Activated CD4-positive, CD25-positive, alpha-beta regulatory T cell (primary cell): ENCODE measurements at places on chromosomes 1 and 21.

GRCh38 chr1:45328680-45329079, 2.0 kb downstream of the HPDL start:
- DNase-seq = no peak

- DNase-seq = no peak
These were observed 140.7 kb upstream of the AJAP1 start for GRCh38 chr1:4513685-4514084.

DNA sequence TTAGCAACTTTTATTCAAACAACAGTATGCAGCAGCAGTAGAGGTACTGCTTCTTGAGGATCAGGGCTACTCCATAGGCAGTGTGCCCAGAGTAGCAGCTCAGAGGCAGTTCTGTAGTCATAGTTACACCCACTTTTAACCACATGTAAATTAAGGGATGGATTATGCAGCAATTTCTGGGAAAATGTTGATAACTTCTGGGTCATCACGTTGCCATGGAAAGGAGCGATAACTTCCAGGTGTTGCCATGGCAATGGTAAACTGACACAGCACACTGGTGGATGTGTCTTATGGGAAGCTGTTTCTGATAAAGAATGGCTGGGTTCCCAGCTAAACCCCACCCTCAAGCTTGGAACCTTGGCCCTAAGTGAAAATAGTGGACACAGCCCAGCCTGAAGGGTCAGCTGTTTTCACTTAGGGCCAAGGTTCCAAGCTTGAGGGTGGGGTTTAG, 29.0 kb upstream of the PLA2G2A start:
- DNase-seq = no peak

GRCh38 chr1:169538998-169539871, 47.0 kb downstream of the F5 start:
- DNase-seq = no peak

- no peak for DNase-seq
These were observed 68.7 kb downstream of the TRIM11 start for GRCh38 chr1:228337711-228338520.

GRCh38 chr1:223712850-223713474, 623 bp downstream of the CAPN2 start:
- DNase-seq = peak; percentile 17

DNA sequence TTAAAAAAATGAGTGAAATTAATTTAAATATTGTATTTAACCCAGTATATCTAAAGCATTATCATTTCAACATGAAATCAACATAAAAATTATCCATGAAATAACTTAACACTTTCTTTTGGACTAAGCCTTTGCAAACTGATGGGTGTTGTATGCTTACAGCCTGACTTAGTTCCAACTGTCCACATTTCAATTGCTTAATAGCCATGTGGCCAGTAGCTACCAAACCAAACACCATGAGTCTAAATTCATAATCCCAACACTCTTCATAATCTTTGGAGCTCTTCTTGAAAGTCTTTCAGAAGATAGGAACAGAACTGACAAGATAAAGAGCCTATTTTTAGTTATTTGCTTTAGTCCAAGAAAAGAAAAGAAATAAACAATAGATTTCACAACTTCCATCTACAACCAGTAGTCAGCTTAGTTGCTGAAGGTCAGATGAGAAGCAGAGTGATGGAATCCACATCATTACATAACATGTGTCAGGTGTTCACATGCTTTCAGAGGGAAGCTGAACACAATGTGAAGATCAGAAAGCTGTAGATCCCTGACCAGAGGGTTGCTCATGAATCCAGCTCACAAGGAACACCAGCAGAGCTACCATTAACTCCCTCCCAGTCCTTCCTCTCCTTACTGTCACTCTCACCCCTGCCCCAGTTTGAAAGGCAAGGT, 144.0 kb upstream of the ZNF648 start:
- DNase-seq = no peak

GRCh38 chr1:44655609-44656008, 18.7 kb downstream of the TMEM53 start:
- no peak for DNase-seq

DNA sequence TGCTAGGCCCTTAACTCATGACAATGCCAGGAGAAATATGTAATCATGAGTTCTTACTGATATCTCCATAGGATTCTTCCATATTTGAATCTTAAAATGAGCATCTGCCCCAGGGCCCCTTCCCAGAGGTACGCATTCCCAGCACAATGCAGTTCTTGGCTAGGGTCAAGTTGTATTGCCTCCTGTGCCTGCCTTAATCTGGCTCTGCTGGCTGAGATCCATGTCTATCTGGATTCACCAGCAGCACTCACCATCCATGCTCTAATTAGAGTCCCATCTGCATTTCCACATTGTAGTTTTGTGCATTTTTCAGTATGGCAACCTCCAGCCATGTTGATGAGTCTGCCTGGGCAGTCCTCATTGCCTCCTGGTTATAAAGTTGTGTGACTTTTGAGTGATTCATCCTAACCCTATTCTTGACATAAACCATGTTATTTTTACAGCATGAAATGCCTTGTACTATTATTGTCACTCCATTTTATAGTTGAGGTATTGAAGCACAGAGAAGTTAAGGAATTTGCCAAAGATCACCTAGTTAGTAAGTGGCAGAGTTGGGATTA, 55.9 kb downstream of the CAMSAP2 start:
- no peak for DNase-seq

DNA sequence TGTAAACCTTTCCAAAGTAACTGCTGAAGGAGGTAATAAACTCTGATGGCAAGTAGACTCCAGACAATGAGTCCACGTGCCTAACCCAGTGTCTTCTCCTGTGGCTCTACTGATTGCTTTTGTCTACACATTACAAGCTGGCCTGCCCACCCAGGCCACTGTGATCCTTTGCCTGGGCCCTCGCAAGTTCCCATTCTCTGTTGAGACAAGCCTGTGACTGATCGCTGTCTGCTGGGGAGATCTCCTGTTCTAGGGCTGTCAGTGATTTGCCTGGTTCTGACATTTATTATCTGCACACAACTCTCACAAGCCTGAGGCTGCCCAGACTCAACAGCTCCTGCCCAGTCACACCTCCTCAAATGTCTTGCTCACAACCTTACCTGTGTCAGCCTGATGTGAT, 81.4 kb downstream of the CYYR1 start:
- DNase-seq = no peak
